ENCODE measurements at places on chromosomes 5 and 9.

DNA sequence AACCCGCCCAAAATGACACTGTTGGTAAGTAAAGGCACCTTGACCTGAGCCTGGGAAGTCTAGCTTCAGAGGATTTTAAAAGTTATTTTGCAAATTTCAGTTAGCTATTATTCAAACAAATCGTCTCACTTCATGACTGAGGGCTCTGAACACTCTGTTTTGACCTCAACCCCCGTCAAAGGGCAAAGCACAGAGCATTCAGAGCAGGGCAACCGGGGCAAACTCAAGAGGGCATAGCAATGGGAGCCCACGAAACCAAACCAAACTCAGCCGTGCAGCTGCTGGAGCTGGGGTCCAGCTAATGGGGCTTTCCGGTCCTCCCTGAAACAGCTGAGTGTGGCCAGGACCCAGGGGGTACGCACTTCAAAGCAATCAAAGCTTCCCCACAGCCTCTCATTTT is 1.6 kb downstream of the C9 start:
- DNase-seq = no peak

- DNase-seq = no peak
These were observed 47.1 kb upstream of the EFNA5 start for GRCh38 chr5:107717816-107718215.

- no peak for DNase-seq
These were observed 315.2 kb upstream of the ATP10B start for GRCh38 chr5:161167016-161167767.

DNA sequence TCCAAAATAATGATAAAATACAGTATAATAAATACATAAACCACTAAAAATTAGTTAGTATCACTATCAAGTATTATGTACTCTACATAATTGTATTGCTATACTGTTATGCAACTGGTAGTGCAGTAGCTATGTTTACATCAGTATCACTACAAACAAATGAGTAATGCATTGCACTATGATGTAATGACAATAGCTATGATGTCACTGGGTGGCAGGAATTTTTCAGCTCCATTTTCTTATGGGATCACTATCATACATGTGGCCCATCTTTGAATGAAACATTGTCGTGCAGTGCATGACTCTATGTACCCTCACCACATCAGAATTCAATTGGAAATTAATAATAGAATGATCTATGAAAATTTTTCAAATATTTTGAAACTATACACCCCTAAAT is 201.3 kb downstream of the MPDZ start:
- DNase-seq = no peak

- peak; percentile 18 for DNase-seq
These were observed 81.6 kb upstream of the PHYKPL start for GRCh38 chr5:178314061-178314660.

- DNase-seq = peak; percentile 67
These were observed 2.1 kb downstream of the NR4A3 start for GRCh38 chr9:99823681-99824377.

- no peak for DNase-seq
These were observed 30.3 kb upstream of the AKNA start for GRCh38 chr9:114418053-114418452.

GRCh38 chr9:281741-282645 is 67.3 kb downstream of the DOCK8 start:
- no peak for DNase-seq

- no peak for DNase-seq
These were observed 32.2 kb downstream of the PDE6A start for GRCh38 chr5:149912226-149912871.

DNA sequence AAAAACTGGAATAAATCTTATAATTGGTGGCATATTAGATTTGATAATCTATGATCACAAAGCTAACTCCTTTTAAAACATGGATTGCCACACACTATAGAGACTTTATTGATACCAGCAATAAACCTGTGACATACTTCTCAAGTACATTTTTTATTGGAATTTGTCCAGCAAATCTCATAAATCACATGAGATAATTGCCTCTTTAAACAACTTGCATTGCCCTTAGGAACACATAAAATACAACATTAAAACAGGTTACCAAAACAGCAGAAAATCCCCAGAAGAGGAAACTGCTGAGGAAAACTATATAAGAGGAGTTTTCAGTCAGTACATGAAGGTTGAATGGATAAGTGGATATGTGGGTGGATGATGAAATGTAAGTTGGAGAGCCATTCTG is 124.6 kb downstream of the SNCAIP start:
- DNase-seq = no peak
